ENCODE measurements at places on chromosomes 3 and 15.

DNA sequence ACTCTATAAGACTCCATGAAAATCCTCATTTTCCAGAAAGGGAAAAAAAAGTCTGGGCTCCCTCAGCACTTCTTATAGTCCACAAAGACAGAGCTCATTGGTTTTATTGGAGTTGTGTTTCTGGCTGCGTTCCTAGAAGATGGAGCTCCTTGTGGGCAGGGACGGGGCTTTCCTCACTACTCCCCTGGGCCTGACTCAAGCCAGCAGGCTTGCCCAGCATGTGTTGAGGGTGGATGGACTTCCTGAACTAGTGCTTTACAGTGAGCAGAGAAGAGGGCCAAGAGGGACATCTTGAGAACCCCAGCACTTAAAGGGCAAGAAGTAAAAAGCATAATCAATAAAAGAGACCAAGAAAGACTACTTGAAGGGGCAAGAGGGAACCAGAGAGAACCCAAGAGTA, 43.2 kb upstream of the EPHB1 start:
- no peak for DNase-seq

DNA sequence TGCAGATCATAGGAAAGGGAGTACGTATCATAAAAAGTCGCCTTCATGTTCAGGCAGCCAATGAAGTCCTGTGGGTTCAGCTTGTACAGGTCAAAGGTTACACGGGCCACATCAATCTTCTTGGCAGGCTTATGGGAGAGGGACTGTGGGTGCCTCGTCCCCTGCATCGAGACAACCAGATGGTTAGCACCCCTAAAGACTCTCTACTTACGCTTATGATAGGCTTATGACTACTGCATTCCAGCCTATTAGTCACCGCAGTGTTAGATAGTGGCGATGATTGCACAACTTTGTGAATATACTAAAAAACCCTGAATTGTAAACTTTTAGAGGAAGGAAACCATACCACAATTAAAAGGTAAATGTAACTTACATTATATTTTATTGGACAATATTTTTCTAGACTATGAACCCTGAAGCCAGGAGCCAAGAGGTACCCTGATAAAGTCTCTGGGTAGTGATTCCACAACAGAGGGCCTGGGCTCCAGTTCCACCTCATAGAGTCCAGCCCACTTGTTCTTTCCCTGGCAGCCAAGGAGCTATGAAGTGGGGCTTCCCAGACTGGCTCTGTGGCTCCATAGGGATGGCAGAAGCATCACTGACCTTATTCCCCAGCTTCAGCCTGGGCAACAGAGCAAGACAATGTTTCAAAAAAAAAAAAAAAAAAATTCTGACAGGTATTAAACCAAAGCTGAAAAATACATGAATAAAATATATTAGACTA, 2.5 kb upstream of the FANCD2 start:
- DNase-seq = peak; percentile 93

- DNase-seq = no peak
These were observed 1.4 kb upstream of the TMEM87A start for GRCh38 chr15:42274702-42274989.

GRCh38 chr3:151306168-151306810, 10.3 kb downstream of the GPR87 start:
- DNase-seq = no peak

DNA sequence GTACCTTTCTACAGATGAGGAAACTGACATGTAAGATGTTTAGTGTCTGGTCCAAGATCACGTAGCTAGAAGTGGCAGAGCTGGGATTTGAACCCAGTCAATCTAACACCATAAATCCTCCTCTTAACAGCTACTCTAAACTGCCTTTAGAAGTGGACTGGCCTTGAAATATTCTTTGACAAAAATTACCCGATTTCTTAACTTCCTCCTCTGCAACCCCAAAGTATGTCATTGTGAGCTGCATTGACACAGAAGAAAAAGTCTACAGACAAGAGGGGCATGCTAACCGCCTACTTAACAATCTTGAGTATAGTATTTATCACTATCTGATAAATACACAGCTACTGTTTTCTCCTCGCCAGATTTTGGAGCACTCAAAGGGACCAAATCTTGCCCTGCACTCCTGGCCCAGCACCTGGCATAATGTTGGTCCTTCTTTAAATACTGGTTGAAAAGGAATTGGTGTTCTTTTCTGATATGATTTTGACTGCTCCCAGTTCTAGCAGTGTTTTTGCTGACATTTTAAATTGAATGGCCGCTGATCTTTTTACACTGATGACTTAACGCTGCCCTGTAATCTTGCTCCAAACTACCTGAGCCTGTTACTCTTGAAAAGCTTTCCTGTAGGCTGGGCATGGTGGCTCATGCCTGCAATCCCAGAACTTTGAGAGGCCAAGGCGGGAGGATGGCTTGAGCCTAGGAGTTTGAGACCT, 36.9 kb downstream of the ITPR1 start:
- no peak for DNase-seq

DNA sequence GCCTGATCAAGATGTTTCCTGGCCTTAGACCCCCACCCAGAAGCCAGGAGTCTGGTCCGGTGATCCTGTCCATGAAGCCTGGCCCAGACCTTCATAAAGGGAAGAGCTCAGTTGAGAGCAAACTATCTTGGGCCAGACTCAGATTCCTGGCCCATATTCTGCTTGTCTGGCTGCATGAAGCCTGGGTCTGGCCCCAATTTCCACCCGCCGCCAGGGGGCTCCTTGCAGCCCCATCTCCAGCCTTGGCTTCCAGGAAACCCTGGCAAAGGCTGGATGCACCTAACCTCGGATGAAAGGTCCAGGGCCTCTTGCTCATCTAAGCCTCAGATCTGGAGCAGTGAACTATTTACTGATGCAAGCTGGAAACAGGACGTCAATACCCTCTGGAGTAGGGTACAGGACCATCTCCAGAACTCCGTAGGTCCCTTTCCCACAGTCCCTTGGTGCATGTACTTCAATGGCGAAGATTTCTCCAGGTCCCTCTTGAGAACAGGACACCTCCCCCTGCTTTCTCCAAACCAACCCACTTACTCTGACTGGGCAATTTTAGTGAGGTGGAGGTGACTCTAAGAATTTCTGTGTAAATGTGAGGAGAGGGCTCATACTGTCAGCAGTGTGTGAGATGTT, 5.6 kb downstream of the FOXL2 start:
- peak; percentile 51 for DNase-seq

Measured in iris pigment epithelial cell (primary cell).